AG20443 (cell line): ENCODE measurements at places on chromosomes 16 and 17.

DNA sequence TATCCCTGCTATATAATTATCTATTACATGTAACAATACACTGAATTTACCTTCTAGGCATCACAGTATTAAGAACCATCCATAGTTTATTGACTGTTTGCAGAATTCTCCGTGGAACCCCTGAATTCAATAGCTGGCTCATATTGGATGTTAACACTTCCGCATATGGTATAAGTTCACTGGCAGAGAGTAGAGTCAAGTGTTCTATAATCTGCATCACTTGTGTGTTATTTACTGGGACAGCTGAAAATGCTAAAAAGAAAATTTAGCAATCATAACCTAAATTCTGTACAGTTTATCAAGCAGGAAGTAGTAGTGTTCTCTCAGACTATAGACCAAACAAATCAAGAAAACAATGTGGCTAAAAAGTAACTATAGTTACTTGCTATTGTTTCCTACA is 14.5 kb upstream of the BRIP1 start:
- no peak for DNase-seq

GRCh38 chr17:17206124-17206912 is at the start of gene PLD6:
Gene PLD6 (minus strand): TSS chr17:17206333. CDS start chr17:17206286, 47 bp downstream.
- DNase-seq = peak; percentile 86

GRCh38 chr17:67293251-67294203 is 48.5 kb upstream of the HELZ start:
- peak; percentile 75 for DNase-seq

GRCh38 chr16:58038219-58038641 is 12.7 kb downstream of the MMP15 start:
- no peak for DNase-seq

DNA sequence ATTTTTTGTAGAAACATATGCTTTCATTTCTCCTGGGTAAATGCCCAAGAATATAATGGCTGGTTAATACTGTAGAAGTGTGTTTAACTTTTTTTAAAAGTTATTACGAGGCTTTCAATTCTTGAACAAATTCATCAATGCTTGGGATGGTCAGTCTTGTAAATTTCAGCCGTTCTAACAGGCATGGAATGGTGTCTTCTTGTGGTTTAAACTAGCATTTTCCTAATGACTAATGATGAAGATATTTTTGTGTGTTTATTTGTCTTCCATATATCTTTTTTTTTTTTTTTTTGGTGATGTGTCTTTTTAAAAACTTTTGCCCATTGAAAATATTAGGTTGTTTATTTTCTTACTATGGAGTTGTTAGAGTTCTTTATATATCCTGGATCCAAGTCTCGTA is 67.1 kb downstream of the MGAT5B start:
- no peak for DNase-seq

- no peak for DNase-seq
Measured at GRCh38 chr16:50154420-50154950, 1.4 kb downstream of the TENT4B start.

GRCh38 chr16:5647051-5647450 is 549.5 kb upstream of the EEF2KMT start:
- DNase-seq = no peak

DNA sequence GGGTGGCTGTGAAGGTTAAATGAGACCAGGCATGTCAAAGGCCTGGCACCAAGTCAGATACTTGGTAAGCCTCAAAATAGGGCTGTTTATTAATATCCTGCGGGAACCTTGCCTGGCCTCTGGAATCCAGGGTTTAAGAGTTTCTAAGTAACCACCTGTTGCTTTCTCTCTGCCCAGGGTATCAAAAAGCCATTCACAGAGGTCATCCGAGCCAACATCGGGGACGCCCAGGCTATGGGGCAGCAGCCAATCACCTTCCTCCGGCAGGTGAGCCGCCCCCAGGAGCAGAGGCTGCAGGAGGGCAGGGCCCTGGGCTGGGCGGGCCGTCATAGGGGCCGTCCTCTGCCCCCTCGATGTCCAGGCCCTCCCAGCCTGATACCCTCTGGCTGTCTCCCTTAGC is 13.3 kb downstream of the GPT2 start:
- no peak for DNase-seq

- no peak for DNase-seq
Measured at GRCh38 chr16:89455178-89455577, 35.2 kb downstream of the ANKRD11 start.

DNA sequence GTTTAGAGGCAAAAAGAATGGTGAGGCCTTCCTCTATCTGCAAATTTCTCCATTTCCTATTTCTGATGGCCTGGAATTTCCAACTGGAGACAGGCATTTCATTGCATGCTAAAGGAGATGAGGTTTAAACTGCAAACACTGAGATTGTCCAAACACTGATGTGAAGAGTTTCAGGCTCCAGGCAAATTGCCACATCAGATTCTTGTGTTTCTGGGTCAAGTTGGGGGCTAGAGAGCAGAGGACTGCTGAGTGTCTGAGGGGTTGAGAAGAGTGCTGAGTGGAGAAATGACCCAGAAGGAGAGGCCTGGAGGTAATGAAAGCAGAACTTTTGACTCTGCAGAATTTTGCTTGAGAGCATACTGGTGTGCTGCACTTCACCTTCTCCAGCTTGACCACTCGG is 216.7 kb upstream of the MPHOSPH6 start:
- DNase-seq = no peak

- no peak for DNase-seq
Measured at GRCh38 chr17:81309859-81310839, 15.0 kb upstream of the SLC38A10 start.
